ENCODE measurements at places on chromosomes 11 and 22. TPM values are rescaled to one million over a fixed set of nuclear protein-coding genes. Genes with fewer than 3 reads are reported as not detected.

DNA sequence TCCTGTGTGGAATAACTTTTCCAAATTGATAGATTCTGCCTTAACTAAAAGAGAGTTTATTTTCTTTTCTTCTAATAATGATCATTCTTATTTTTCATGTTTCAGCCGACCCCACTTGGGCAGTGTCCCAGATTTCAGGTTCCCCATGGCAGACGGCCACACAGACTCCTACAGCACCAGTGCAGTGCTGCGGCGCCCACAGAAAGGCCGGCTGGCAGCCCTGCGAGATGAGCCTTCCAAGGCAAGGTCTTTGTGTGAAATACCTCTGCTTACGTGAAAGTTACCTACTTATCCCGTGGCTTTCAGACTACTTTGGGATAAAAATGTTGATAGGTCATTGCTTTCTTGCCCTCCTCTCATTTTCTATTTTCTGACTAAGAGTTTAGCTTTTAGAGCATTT, 59.3 kb upstream of the CTTN start:
- no peak for DNase-seq

- DNase-seq: no peak
These were observed 2.5 kb upstream of the CD81 start for GRCh38 chr11:2374456-2375201.

- peak; percentile 88 for DNase-seq
These were observed 205.6 kb downstream of the DDX10 start for GRCh38 chr11:108870373-108871020.

DNA sequence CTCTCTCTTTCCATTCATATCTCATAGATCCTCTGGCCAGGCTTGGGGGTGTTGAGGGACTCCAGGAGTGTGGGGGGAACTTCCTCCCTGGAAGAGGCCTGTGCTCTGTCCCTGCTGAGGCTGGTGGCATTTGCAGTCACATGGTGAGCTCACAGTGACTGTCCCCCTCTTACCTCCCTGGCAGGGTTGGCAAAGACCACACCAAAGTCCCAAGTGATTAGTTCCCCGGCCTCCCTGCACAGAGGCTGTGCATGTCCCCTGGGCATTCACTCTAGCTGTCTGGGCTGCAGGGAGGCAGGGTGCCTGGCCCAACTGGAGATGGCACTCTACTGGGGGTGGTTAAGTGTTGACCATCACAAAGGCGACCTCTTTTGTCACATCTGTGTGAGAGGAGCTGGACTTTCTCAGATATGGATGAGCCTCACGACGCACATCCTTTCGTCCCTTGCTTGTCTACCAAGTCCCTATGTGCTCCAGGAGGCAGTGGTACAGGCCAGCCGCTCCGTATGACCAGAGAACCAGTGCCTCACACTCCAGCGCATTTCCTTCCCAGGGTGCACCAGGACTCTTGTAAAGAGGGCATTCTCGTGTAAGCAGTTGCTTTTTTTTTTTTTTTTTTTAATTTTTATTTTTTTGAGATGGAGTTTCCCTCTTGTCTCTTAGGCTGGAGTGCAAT, 8.8 kb downstream of the TANGO2 start:
- no peak for DNase-seq

DNA sequence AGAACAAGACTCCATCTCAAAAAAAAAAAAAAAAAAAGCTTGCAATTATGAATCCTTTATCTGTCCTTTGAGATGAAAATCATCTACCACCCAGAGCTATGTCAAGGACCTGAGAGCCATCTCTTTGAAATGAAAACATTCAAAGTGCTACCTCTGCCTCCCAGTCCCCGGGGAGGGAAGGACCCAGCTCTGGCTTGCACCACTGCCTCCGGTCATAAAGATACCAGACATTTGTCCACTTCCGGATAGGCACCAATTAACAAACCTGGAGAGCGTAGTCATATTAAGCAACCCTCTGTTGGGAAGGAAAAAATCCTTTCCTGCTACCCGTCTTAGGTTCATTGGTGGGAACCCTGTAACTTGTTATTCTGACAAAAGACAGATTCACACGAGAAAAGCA, 98.6 kb downstream of the ARHGAP8 start:
- no peak for DNase-seq

DNA sequence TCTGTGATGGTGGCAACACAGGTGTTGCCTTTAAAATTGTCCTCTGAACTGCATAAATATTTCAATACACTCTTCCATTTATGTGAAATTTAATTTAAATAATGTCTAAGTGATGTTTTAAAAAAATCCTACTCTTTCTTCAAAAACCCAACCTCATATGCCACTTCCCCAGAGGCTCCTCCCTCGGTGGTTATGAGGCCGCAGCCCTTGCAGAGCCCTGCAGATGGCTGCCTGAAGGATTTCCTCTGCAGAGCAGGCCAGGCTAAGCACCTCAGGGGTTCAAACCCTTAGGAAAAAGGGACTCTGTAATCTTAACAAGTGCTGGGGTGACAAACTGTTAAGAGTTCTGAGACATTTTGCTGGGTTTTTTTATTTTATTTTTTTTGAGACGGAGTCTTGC, 25.2 kb downstream of the MORC2 start:
- DNase-seq: no peak

DNA sequence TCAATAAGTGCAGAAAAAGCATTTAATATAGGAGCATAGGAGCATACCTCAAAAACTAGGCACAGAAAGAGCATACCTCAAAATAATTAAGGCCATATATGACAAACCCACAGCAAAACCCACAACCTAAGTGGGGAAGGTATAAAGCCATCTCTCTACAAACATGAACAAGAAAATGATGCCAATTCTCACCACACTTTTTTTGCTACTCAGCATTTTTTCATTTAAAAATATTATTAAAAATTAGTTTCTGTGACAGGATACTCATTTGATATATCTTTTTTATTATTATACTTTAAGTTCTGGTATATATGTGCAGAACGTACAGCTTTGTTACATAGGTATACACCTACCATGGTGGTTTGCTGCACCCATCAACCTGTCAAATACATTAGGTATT, 352.0 kb downstream of the LUZP2 start:
- no peak for DNase-seq

SYCE3 gene
- total RNA-seq: not detected

DNA sequence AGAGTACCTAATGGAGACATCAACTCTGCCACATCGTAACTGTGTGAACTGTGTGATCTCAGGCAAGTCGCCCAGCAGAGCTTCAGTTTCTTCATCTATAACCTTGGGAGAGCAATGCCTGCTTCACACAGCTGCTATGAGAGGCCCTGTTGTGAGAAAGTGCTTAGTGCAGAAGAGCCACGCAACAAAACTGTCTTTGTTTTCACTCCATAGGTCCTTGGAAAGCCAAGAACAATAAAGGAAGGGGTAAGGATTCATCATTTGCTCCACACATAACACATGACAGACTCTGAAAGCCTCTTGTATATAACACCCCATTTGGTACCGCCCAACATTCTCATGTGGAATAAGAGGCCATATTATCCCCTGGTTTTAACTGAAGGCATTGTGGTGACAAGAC, 231.9 kb upstream of the ISX start:
- DNase-seq: no peak

- no peak for DNase-seq
These were observed 3.1 kb downstream of the ZNF202 start for GRCh38 chr11:123738374-123738773.

DNA sequence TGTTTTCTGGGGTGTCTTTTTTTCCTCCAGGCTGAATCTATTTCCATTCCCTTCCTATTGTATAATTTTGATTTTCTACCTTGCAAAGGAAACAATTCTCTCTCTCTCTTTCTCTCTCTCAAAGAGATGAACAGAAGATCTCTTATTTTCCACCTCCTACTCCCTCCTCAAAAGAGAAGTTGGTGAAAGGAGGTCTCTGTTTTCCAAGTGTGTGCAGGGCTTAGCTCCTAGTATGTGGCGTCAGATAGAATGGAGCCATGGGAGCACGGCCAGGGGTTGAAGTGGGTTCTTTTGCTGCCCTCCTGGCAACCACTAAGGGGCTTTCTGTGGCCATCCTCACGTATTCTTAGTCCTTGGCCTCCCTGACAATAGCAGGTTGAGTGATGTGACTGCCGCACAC, 480 bp downstream of the TRIM34 start:
- no peak for DNase-seq

- no peak for DNase-seq
These were observed 3.2 kb downstream of the MMP11 start for GRCh38 chr22:23775779-23776375.
